ENCODE measurements at places on chromosomes 4 and X. TPM values are rescaled to one million over a fixed set of nuclear protein-coding genes. Genes with fewer than 3 reads are reported as not detected.

GRCh38 chrX:16832301-16832700 is 37.9 kb downstream of the RBBP7 start:
- no peak for DNase-seq

DNA sequence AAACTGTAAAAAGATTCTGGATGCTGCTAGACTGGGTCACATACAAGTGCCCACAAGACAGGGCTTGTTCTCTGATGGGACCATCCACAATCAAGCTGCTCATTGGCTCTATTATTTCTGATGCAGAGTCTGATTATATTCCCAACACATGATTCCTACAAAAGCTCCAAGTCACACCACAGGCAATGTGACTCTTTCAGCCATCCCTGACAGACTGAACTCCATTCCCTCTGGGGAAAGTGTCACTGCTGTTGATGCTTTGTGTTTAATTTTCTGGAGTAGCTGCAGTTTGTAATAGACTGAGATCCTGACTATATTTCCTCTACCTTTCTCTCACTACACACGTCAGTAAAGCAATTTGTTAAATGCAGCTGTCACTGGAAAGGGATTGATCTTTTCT is 55.4 kb upstream of the BCLAF3 start:
- DNase-seq = no peak

DNA sequence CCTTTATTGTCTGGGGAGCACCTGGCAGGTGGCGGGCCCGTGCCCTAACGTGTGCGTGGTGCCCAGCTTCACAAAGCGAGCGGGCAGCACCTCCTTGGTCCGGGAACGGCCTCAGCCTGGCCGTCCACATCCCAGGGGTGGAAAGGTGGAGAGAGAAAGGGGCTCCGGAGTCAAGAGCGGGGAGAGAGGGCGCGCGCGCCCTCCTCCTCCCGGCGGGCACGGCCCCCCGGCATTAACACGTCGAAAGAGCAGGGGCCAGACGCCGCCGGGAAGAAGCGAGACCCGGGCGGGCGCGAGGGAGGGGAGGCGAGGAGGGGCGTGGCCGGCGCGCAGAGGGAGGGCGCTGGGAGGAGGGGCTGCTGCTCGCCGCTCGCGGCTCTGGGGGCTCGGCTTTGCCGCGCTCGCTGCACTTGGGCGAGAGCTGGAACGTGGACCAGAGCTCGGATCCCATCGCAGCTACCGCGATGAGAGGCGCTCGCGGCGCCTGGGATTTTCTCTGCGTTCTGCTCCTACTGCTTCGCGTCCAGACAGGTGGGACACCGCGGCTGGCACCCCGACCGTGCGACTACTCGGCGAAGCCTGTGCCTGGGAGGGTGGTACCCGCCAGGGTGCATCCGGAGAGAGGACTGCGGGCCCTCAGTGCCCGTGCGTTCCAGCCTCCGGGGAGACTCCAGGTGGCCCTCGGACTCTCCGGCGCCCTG is at the start of gene KIT:
Gene KIT, plus strand, starts transcription at position 407 of the 701 bp plus-strand sequence. Its CDS starts 58 bp downstream, at position 465.
- DNase-seq = peak; percentile 71

- DNase-seq = no peak
Measured at GRCh38 chrX:109472939-109473735, 8.7 kb downstream of the GUCY2F start.

- no peak for DNase-seq
Measured at GRCh38 chrX:29935455-29935854, 279.9 kb upstream of the MAGEB2 start.

- DNase-seq = no peak
Measured at GRCh38 chr4:16844816-16845586, 53.4 kb downstream of the LDB2 start.

DNA sequence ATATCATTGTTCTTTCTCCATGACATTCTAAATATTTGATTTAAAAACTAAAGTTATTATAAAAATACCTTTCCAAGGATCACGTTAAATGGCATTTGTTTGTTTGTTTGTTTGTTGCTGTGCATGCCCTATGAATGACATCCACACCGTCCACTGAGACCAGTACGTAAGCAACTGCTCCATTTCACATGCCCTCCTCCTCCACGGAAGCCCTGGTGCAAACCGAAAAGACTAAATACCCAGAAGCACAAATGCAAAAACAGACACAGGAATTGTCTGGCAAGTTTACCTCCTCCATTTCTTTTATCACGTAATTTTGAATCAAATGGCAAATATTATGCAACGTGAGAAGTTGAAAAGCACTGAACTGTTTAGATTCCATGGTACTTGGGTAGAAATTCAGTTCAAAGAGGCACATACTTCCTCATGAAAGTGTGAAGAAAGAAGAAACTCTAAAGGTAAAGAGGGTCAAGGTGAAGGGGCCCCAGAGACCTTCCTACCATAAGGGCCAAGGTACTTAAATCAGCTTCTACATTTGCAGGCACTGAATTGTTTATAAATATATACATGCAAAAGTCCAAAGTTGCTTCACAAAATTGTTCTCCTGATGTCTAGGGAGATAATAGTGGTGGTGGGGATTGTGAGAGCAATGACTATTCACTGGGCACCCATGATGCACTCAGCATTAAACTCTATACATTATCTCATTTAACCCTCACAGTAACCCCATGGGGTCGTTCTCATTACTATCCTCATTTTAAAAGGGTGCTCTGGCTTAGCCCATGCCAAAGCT is 23.4 kb downstream of the IRF2 start:
- DNase-seq = no peak

DNA sequence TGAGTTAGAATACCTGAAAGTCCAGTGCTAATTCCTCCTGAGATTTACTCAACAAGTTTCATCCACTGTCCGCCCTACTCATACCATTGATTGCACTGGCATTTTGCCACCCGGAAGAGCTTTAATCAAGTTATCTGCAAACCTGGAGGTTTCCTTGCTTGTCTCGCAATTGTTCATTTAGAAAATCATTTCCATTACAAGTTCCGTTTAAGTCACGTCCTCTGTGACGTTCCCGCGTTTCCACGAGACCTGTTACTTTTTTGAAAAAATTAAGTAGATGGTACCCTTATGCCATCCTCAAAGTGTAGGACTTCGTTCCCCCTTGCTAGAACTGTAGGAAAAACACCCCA is 761 bp upstream of the FRYL start:
- DNase-seq = peak; percentile 67

DNA sequence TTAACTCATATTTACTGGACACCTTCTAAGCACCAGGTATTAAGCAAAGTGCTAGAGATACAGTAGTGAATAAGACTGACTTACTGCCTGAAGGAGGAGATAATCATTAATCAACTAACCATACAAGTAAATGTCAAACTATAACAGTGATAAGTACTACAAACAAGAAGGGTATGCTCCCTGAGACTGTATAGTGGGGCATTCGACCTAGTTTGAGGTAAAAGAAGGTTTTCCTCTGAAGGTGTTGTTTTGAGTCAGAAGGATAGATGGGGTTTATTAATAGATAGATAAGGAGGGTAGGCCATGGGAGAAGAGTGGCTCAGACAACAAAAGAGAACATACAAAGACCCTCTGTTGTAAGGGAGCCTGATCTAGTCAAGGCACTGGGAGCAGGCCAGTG is 105.4 kb downstream of the DDIT4L start:
- DNase-seq = no peak

DNA sequence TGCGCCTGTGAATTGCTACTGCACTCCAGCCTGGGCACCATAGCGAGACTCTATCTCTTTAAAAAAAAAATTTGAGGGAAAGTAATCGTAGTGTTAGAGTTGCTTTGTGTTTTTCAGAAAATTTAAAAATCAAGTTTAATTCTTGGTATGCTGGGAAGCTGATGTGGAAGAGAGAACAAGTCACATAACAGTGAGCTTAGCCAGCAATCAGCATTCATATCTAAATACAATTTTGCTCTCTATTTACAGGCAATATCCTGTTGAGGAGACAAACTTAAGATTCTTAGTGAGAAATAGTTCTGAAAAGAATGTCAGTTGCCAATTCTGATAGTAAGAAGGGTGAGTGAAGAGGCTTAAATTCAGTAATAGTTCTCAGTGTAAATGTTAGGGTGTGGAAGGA is 9.6 kb upstream of the NDUFC1 start:
- no peak for DNase-seq

DNA sequence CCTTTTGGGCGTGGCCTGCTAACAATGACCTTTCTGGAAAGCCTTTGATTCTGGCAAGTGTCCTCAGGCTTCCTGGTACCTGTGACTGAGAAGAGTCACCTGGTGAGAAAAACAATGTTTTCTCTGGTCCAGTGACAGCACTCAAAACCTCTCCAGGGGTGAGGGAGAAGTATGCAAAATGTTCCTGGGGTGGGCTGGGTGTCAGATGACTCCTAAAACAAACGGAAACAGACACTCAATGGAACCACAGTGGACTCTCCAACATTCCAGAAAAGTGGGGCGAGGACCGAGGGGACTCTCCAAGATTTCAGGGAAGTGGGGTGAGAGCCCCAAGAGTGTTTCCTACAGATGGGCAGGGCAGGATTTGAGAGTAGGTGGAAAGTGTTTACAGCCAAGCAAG is 69.5 kb downstream of the ANAPC4 start:
- DNase-seq = no peak

GRCh38 chrX:47574547-47575301 is 7.5 kb upstream of the TIMP1 start:
- no peak for DNase-seq

DNA sequence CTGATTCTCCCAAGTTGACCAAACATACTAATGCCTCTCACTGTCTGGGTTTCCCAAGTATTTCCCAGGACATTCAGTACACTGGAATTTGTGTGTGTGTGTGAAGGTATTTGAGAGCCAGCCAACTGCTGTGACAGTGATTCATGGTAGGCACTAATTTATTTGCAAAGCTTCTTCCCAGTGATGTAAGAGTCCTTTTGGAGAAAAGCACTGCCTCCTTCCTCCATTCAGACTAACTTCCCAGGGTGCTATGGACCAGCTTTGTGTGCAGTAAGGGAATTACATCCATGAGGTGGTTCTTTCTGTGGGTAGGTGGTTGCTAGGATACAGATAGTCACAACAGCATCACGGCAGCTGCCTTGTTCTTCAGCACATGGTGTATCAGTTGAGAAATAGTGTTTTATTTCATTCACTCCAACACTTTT is 8.7 kb downstream of the EGF start:
- DNase-seq = no peak

DNA sequence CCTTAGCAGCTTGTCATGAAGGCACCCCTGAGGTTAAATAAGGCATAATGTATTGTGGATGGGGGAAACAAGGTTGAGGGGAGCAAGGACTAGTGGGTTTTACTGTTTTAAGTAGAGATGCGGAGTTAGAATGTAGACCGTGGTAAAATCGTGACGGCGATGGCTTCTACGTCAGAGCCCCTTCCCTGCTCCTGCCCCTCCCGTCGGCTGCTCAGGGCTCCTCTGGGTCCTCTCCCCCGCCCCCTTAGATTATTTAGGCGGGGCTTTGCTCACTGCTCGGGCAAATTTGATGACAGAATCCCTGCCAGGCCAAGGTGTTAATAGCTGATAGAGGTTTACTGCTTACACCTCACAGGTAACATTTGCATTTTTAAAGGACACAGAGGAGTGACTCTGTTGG is 2.3 kb downstream of the FRMPD3 start:
- no peak for DNase-seq

DNA sequence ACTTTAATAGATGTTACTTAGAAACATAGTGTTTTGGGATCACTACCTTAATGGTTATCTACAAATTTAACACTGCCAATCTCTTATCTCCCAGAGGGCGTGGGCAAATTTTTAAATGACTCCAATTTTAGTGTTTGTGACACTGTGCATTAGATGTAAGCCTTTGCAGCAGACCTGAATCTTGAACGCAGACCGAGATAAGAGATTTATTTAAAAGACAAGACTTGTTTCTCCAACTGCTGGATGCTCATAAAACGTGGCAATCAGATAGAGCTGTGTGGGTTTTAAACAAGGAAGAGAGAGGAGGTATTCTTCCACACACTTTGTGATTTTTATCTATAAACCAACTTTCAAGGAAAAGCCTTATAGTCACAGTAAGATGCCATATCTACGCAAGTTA is 252.5 kb upstream of the NR3C2 start:
- DNase-seq = no peak

DNA sequence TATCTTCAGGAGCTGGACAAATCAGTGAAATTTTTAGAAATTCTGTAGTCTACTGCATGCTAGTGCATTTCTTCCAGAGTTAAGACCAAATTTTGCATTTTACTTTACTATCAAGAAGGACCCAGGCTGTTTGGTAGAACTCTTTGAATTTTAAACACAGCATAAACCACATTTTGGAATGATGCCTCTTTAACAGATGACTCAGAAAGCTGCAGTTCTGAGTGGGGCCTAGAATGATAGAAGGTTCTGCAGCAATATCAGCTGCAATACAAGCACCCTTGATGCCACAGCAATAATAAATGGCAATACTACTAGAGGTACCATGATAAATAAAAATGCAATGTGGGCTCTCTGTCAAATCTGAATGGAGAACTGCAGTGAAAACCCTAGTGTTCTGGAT is 198.7 kb downstream of the TMA16 start:
- no peak for DNase-seq

DNA sequence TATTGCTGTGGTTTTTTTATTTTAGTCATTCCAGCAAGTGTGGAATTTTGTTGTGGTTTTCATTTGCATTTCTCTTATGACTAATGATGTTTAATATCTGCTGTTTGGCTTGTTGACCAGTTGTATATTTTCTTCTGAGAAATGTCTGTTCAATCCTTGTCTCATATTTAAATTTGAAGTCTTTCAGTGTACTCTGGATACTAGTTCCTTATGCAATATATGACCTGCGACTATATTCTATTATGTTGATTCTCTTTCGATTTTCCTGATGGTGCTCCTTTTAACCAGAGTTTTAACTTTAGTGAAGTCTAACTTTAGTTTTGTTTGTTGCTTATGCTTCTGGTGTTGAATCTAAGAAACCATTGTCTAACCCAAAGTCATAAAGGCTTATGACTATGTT is 1528.0 kb downstream of the TECRL start:
- no peak for DNase-seq

DNA sequence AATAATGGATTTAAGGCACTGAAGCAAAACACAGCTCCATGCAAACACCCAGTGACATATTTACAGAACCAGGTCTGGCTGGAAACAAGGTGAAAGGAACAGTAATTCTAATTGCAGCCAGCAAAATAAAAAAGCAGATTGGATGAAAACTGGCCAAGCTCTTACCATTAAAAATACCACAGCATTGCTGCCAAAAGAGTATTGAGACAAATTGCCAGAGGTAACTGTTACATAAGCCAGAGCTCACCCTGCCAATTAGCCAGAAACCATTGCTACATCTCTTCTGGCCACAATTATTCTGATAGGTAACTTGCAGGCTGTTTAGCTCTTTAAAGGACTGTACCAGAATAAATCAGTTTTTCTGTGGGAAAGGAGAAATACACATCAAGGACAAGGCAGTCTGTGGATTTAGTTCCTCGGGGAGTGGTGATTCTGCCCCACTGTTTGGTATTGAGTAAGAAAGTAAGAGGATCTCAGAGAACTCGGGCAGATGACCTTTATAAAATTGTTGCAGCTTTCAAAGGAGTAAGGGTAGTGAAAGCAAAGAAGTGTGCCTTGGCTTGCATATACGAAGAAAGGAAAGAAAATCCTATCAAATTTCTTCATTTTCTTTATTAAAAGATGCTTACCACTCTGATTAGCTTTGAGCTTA is 369.5 kb downstream of the PPP3CA start:
- DNase-seq = no peak

- DNase-seq = no peak
Measured at GRCh38 chr4:129974730-129975129, 878.8 kb downstream of the C4orf33 start.

GRCh38 chrX:135596495-135596894 is 76.0 kb downstream of the INTS6L start:
- DNase-seq = no peak

JAKMIP1 gene
- total RNA-seq = 1.9 TPM

ADH1A gene
- total RNA-seq = not detected

ADD1 gene
- 378 TPM for total RNA-seq

GAB3 gene
- total RNA-seq = 5.0 TPM

DIPK2B gene
- total RNA-seq = 4.5 TPM

Data from sigmoid colon (tissue), 7 donors.